ENCODE measurements at places on chromosomes 5 and 9.

GRCh38 chr5:38249812-38250211 is 8.5 kb upstream of the EGFLAM start:
- no peaks in the 10 kb centered on the region for H3K27me3 ChIP-seq
- no peak for DNase-seq

- H3K27me3 ChIP-seq, result no peaks in the 10 kb centered on the region
- H3K27ac ChIP-seq, result peak overlapping the region; percentile 94
- peak overlapping the region; percentile 77 for H3K4me3 ChIP-seq
- peaks cover 55% of the 10 kb centered on the region for H3K4me1 ChIP-seq
- no peaks in the 10 kb centered on the region for H3K36me3 ChIP-seq
- DNase-seq, result no peak
These were observed 2.5 kb downstream of the CXXC5 start for GRCh38 chr5:139650689-139651042.

DNA sequence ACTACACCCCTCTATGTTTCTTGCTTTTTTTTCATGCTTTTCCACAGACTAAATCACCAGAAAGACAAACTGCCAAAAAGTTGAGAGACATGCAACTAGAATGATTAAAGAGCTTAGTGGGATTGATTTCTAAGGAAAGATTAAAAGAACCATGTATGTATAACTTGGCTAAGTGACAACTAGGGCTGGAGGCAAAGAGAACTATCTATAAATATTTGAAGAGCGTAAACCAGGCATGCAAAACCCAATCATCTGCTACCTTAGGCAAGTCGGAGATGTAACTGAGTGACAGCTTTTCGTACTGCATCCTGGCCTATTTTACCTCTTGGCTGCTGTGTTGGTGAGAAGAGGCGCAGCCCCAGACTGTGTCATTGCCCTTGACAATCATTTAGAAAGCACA is 121.0 kb upstream of the TLX3 start:
- H3K36me3 ChIP-seq, result no peaks in the 10 kb centered on the region
- DNase-seq, result no peak
- H3K4me3 ChIP-seq, result no peak overlapping the region
- no peaks in the 10 kb centered on the region for H3K27me3 ChIP-seq

GRCh38 chr5:2906302-2907090 is 155.0 kb upstream of the IRX2 start:
- no peaks in the 10 kb centered on the region for H3K27me3 ChIP-seq
- no peak overlapping the region for H3K4me3 ChIP-seq
- no peaks in the 10 kb centered on the region for H3K36me3 ChIP-seq
- no peak overlapping the region for H3K27ac ChIP-seq

DNA sequence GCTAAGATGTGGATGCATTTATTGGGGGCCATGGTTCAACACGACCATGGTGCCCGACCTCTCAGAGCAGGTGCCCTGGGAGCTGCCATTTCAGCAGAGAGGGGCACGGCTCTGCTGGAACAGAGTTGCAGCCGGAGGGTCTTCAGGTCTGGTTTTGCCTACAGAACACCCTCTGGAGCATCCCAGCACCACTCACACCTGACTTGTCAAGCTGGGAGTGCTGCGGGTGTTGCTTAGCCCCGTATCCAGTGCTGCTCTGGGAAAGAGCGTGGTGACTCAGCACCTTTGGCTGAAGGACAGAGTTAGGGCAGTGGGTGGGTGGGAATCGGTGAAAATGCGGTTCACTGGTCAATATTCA is 36.5 kb upstream of the IRX4 start:
- no peak for DNase-seq
- no peak overlapping the region for H3K27ac ChIP-seq
- no peaks in the 10 kb centered on the region for H3K27me3 ChIP-seq
- no peak overlapping the region for H3K4me3 ChIP-seq
- no peaks in the 10 kb centered on the region for H3K4me1 ChIP-seq

- DNase-seq, result peak; percentile 62
- H3K36me3 ChIP-seq, result no peaks in the 10 kb centered on the region
- peak within 1 kb of the TSS; percentile 96 for H3K4me3 ChIP-seq
- H3K27ac ChIP-seq, result peak within 1 kb of the TSS; percentile 94
- no peaks in the 10 kb centered on the region for H3K27me3 ChIP-seq
These were observed at the start of gene PRKAA1 for GRCh38 chr5:40798012-40798800. TSS of gene PRKAA1 (minus strand) at chr5:40798374. CDS start at chr5:40798189, 185 bp downstream.

GRCh38 chr9:111728143-111728542 is 66.6 kb downstream of the SHOC1 start:
- DNase-seq, result peak; percentile 62
- no peaks in the 10 kb centered on the region for H3K36me3 ChIP-seq
- H3K27me3 ChIP-seq, result no peaks in the 10 kb centered on the region
- H3K4me3 ChIP-seq, result no peak overlapping the region

- no peaks in the 10 kb centered on the region for H3K27me3 ChIP-seq
- no peak overlapping the region for H3K27ac ChIP-seq
- peaks cover 9% of the 10 kb centered on the region for H3K36me3 ChIP-seq
- no peak for DNase-seq
- H3K4me3 ChIP-seq, result no peak overlapping the region
These were observed 3.7 kb downstream of the TUBB4B start for GRCh38 chr9:137244486-137245449.

DNA sequence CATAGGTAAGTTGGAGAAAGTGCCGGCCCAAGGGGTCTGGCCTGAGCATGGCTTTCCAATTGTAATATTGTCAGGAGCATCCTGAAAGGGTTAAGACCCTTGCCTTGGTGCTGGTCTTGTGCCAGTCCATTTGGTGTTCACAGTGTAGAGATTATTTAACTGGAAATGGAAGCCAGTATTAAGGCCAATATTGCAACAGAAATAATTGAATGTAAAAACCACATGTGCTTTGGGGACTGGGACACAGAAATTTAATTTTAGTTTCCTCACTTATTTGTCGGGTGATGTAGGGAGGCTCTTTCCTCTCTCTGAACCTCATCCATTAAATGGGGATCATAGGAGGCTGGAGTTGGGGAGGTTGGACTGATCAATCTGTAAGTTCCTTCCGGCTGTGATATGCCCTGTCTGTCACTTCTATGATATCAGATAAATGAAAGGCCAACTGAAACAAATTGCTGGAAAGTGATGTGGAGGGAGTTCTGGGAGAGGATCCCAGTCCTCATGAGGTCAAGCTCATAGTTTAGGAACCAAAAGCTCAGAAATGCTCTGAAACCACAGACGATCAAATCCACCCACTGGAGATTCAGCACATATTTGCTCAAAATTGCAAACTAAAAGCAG is 54.8 kb upstream of the COL15A1 start:
- peak; percentile 45 for DNase-seq
- no peak overlapping the region for H3K4me3 ChIP-seq
- no peak overlapping the region for H3K27ac ChIP-seq
- no peaks in the 10 kb centered on the region for H3K36me3 ChIP-seq
- H3K4me1 ChIP-seq, result peaks cover 6% of the 10 kb centered on the region

DNA sequence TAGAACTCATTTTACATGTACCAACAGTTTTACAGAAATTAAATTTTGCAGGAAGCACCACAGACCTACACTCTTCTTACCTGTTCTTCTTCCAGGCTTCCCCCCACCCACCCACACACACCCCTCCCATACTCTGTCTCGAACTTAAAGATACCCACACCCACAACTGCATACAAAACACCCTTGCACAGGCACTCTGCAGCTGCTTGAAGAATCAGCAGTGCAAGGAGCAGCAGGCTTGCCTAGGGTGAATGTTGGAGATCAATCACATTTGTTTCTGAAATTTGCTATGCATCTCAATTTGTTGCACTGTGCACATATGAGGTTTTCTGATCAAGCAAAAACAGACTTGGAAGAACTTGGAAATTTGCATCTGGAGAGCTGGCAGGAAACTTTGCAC is 77.5 kb upstream of the TGFBR1 start:
- H3K4me3 ChIP-seq, result no peak overlapping the region
- no peak overlapping the region for H3K27ac ChIP-seq
- no peaks in the 10 kb centered on the region for H3K36me3 ChIP-seq
- peaks cover 13% of the 10 kb centered on the region for H3K4me1 ChIP-seq
- DNase-seq, result no peak

DNA sequence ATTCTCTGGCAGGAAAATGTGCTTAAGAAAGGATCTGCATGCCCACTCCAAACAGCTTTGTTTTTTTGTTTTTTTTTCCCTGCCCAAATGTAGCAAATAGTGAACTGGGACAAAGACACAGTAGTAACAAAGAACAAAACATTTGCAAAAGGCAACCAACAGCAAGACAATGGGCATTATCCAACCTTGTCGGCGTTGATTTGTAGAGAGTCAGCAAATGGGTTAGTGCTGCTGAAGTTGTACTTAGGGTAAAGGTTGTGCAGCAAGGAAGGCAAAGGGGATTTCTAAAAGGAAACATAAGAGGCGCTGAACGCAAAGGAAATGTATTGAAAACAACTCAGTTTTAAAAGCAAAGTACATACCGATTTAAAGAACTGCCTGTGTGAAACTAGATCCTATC is 136.2 kb downstream of the MPDZ start:
- H3K27ac ChIP-seq, result no peak overlapping the region
- H3K4me3 ChIP-seq, result no peak overlapping the region
- DNase-seq, result no peak
- no peaks in the 10 kb centered on the region for H3K27me3 ChIP-seq
- H3K4me1 ChIP-seq, result peaks cover 18% of the 10 kb centered on the region

GRCh38 chr9:121115466-121115865 is 40.7 kb downstream of the CNTRL start:
- no peaks in the 10 kb centered on the region for H3K27me3 ChIP-seq
- H3K4me3 ChIP-seq, result no peak overlapping the region
- H3K4me1 ChIP-seq, result no peaks in the 10 kb centered on the region
- H3K36me3 ChIP-seq, result no peaks in the 10 kb centered on the region

GRCh38 chr9:134211811-134212485 is 47.6 kb upstream of the RNU6ATAC start:
- peaks cover 14% of the 10 kb centered on the region for H3K4me1 ChIP-seq
- DNase-seq, result no peak
- H3K4me3 ChIP-seq, result no peak overlapping the region
- H3K27me3 ChIP-seq, result no peaks in the 10 kb centered on the region
- H3K27ac ChIP-seq, result no peak overlapping the region
- H3K36me3 ChIP-seq, result no peaks in the 10 kb centered on the region

GRCh38 chr9:136858844-136859757 is 7.0 kb downstream of the MAMDC4 start:
- H3K4me1 ChIP-seq, result peaks cover 6% of the 10 kb centered on the region
- H3K27ac ChIP-seq, result no peak overlapping the region
- no peaks in the 10 kb centered on the region for H3K27me3 ChIP-seq

DNA sequence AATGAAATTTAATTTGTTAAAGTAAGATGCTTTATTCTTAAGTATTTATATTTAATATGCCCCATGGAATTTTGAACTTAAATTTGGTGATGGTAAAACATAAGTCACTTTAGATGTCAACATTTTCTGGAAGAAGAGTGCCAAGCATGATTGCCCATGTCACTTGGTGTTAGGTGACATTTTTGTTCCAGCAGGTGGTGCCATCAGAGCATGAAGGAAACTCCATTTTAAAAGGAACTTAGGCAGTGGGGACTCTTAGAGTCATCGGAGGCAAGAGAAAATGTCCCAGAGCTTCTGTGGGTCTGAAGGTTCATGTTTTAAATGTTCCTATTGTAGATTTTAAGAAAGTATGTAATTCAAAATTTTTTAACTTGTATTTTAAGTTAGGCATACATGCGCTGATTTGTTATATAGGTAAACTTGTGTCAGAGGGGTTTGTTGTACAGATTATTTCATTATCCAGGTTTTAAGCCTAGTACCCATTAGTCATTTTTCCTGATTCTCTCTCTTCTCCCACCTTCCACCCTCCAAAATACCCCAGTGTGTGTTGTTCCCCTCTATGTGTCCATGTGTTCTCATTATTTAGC is 789.3 kb downstream of the SEMA5A start:
- no peak overlapping the region for H3K27ac ChIP-seq
- no peaks in the 10 kb centered on the region for H3K4me1 ChIP-seq
- no peaks in the 10 kb centered on the region for H3K36me3 ChIP-seq
- H3K4me3 ChIP-seq, result no peak overlapping the region
- DNase-seq, result peak; percentile 29
- H3K27me3 ChIP-seq, result no peaks in the 10 kb centered on the region

DNA sequence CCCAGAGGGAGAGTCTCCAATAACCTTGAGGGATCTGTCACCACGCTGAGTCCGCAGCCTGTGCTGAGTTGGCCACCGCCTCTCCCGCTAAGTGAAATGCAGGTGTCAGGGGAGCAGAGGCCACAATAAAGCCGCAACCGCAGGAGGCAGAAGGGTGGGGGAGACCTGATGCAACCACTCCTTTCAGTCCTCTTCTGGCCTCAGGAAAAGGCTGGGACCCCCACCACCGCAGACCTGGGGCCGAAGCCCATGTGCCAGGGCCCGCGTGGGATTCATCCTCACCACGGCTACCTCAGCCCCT is 576 bp downstream of the MAP1B start:
- peaks cover 3% of the 10 kb centered on the region for H3K36me3 ChIP-seq
- H3K4me3 ChIP-seq, result peak overlapping the region; percentile 94
- no peaks in the 10 kb centered on the region for H3K27me3 ChIP-seq

GRCh38 chr9:112120439-112120925 is 54.6 kb downstream of the SUSD1 start:
- H3K27ac ChIP-seq, result peak overlapping the region; percentile 72
- H3K27me3 ChIP-seq, result no peaks in the 10 kb centered on the region
- H3K4me3 ChIP-seq, result no peak overlapping the region
- DNase-seq, result peak; percentile 61
- peaks cover 16% of the 10 kb centered on the region for H3K4me1 ChIP-seq

GRCh38 chr9:104912606-104913005 is 15.3 kb downstream of the ABCA1 start:
- no peaks in the 10 kb centered on the region for H3K36me3 ChIP-seq
- H3K27me3 ChIP-seq, result no peaks in the 10 kb centered on the region
- peaks cover 18% of the 10 kb centered on the region for H3K4me1 ChIP-seq
- DNase-seq, result no peak
- H3K4me3 ChIP-seq, result no peak overlapping the region
- no peak overlapping the region for H3K27ac ChIP-seq

GRCh38 chr5:158421319-158421718 is 562.4 kb upstream of the CLINT1 start:
- H3K36me3 ChIP-seq, result no peaks in the 10 kb centered on the region

GRCh38 chr5:6753851-6754250 is 40.6 kb downstream of the TENT4A start:
- no peak overlapping the region for H3K4me3 ChIP-seq
- DNase-seq, result no peak
- H3K36me3 ChIP-seq, result peaks cover 40% of the 10 kb centered on the region
- H3K27ac ChIP-seq, result no peak overlapping the region
- no peaks in the 10 kb centered on the region for H3K27me3 ChIP-seq
- no peaks in the 10 kb centered on the region for H3K4me1 ChIP-seq

DNA sequence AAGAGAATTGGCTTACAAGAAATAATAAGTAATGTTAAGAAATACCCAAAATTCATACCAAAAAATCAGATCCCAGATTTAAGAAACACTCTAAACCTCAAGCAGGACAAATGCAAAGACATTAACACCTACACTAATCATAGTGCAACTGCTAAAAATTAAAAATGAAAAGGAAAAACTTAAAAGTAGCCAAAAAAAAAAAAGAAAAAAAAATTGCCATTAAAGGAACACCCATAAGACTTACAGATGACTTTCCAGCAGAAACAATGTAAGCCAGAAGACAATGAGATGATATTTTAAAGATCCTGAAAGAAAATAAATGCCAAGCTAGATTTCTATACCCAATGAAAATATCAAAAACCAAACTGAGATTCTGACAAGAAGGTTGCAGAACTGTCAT is 101.5 kb downstream of the DENND1A start:
- no peaks in the 10 kb centered on the region for H3K4me1 ChIP-seq
- no peaks in the 10 kb centered on the region for H3K27me3 ChIP-seq
- no peak overlapping the region for H3K4me3 ChIP-seq
- no peak overlapping the region for H3K27ac ChIP-seq
- no peaks in the 10 kb centered on the region for H3K36me3 ChIP-seq

Data from astrocyte (in vitro differentiated cells and primary cell).